ENCODE measurements at places on chromosomes 2 and 18.

DNA sequence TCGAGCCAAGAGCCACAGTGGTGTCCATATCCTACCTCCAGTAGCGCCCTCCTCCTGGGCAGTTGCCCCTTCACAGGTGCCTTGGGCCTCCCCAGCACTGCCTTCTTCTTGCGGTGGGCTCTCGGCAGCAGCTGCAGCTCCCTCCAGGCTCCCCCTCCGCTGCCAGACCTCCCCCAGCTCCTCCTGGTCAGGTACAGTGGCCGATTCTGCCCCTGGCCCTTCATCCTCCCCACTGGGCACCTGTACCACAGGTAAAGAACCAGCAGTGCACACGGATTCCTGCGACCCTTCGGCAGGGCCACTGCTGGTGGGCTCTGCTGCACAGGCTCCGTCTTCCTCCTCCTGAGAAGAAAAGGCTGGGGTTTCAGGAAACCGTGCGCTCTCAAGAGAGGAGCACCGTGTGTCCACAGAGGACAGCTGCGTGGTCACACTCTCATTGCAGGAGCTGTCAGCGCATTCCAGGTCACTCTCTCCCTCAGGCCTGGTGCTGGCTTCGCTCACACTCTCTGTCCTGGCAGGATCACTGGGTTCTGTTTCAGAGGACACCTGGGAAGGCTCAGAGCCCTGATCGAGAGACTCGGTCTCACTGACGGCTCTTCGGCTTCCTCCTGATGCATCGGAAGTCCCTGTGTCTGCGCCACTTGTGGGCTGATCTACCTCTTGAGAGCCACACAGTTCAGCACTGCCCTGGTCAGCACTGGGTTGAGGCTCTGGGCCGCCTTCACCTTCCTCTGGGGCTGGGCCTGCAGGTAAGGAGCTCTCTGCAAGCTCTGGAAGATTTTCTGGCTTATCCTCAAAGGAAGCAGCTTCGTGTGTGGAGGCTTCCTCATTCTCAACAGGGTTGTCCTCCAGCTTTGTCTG lies 147.4 kb upstream of the STK17B start:
- DNase-seq, result no peak

DNA sequence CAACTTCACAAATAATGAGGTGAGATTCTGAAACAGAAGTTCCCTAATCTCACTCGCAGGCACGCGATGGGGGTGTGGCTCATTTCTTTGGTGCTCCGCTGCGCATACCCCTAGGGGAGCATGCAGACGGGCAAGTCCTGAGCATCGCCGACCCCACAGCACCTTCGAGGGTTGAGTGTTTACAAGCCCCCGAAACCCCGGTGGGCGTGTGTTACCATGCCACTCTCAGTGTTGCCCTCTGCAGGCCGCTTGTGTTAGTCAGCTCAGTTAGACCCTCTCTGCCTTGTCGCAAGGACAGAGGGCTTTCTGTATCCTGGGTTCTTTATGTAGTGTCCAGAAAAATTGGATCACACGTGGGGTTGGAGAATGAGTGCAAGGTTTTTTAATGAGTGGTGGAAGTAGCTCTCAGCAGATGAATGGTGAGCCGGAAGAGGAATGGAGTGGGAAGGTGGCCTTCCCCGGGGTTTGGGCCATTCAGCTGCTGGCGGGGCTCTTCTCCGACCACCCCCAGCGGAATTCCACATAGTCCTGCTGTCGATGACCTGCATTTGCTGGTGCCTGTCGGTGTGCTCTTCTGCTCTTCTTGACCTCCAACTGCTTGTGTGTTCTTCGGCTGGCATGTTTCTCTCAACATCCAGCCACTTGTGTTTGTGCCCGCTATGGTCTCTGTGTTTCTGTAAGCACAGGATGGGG lies 191.3 kb downstream of the RPRM start:
- DNase-seq, result no peak

DNA sequence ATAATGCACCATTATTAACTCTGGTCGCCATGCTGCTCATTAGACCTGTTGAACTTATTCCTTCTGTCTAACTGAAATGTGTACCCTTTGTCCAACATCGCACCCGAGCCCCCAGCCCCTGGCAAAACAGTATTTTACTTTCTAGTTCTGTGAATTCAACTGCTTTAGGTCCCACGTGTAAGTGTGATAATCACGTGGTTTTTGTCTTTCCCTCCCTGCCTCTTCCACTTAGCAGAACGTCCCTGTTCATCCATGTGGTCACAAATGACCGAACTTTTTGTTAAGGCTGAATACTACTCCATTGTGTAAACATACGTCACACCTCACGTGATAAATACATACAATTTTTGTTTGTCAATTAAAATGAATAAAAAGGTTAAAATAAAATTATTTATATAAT lies 826.9 kb downstream of the DCDC2C start:
- DNase-seq, result no peak

- DNase-seq, result no peak
These were observed 17.6 kb upstream of the NEDD4L start for GRCh38 chr18:58026395-58026794.

DNA sequence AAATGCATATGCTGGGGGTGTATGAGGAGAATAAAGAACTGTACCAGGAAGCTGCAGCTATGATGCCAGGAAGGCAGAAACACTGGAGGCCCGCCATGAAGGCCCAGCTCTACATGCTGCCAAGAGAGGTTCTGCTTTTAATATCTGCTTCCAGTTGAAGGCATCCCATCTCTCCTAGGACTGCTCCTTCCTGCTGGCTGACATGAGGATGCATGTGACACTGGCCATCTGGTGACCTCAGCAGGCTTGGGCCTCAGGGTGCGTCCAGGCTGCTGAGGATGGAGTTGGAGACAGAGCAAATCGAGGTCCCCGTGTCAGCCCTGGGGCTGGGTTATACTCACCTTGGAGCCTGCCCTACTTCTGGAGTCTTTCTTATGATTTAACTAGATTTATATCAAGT lies 49.0 kb downstream of the PSMG2 start:
- no peak for DNase-seq

DNA sequence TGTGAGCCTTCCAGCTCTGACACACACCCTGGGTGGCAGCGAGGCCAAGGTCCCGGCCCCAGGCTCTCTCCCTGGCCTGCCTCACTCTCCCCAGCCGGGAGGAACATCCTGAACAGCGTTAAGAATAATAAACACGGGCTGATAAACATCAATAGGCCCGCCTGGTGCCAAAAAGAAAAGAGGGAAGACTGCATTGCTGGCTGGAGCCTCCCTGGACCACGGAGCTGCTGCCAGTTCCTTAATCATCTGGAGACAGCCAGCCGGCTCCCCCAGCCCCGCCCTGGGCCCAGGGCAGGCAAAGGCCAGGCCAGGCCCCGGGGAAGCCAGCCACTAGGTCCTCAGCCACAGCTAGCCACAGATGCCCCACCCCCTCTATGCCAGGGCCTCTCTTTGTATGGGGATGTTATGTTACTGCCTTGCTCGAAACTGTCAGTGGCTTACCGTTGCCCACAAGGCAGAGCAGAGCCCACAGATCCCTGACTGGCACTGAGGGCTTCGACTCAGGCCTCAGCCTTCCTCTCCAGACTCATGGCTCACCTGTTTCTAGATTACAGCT lies 293.7 kb downstream of the DYSF start:
- DNase-seq, result peak; percentile 51

DNA sequence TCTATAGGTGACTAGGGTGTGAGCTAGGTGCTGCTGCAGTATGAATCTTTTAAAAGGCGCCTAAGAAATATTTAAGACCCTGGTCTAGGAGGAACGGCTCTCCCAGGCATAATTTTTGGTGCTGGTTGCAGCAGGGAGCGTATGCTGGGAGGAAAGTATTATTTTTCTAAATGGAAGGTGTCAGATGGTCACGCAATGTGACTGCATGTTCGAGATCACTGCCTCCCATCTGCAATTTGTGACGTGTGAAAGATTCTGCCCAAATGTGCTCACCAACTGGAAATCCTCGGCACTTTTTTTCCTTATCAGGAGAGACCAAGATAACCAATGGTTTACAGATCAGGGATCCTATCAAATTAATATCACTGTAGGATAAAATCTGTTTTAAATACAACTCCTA lies 95.6 kb upstream of the KLHL14 start:
- no peak for DNase-seq

GRCh38 chr2:241228860-241229516 lies 40.5 kb downstream of the ANO7 start:
- DNase-seq, result no peak

- peak; percentile 40 for DNase-seq
These were observed 322.7 kb downstream of the NOL4 start for GRCh38 chr18:33901894-33902512.

GRCh38 chr2:101036562-101036961 lies 34.5 kb downstream of the RPL31 start:
- DNase-seq, result no peak

DNA sequence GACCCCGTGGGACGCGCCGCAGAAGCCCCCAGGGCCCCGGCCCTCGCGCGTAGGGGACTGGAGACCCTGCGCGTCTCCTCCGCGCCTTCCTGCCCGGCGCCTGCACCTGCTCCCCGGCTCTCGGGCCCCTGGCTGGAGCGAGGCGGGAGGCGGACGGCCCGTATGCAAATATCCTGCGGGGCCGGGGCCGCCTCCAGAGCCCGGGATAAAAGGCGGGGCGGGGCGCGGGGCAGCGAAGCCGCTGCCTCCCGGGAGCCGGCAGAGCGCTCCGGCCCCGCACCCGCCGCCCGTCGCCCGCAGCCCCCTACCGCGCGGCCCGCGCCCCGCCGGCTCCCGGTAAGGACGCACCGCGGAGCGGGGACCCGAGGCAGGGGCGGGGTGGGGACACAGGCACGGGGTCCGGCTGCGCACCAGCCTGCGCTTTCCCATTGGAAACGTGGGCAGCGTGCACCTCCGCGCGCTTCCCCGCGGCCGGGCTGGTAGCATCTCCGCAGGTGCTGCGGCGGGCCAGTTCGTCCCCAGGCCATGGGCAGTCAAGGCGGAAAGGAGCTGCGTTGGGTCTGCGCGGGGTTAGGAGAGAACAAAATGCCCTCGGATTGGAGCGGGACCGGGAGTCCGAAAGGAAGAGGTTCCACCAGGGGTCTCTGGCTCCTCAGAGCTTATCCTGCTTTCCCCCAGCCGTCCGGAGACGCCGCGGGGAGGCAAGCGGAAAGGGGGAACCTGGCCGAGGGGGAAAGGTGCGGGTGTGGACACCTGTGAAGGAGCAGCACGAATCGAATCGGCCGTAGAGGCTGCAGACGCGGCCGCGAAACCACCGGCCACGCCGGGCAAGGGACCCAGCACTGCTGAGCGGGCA lies at the start of gene ATP6V1C2:
TSS of gene ATP6V1C2 (plus strand) at position 235 of the 856 bp plus-strand sequence. CDS start 1,220 bp downstream, outside the sequence.
- peak; percentile 41 for DNase-seq

- DNase-seq, result no peak
These were observed 17.8 kb downstream of the RASGRP3 start for GRCh38 chr2:33494155-33494779.

DNA sequence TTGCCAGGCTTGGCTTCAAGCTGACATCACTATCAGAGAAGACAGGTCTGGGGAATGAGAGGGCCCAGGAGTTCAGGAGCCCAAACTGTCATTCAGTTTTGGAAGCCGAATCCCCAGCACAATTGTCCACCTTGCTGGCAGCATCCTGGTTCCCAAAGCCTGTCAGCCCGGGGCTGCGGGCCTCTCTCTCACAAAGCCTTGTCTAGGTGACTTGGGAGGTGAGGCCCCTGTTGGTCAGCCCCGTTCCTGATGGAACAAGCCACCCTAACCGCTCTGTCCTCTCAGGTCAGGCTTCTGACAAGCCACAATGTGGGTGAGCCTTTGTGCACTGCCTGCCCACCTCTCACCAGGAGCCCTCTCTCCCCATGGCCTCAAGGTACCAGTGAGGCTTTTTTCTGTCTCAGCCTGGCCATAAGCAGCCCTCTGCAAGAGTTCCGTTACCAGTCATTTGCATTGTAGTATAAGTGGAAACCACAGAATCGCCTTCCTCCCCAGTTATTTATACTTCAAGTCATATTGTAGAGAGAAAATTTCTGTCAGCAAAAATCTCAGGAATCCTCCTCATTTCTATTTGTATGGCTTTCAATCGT lies 100.6 kb downstream of the MSH2 start:
- no peak for DNase-seq

DNA sequence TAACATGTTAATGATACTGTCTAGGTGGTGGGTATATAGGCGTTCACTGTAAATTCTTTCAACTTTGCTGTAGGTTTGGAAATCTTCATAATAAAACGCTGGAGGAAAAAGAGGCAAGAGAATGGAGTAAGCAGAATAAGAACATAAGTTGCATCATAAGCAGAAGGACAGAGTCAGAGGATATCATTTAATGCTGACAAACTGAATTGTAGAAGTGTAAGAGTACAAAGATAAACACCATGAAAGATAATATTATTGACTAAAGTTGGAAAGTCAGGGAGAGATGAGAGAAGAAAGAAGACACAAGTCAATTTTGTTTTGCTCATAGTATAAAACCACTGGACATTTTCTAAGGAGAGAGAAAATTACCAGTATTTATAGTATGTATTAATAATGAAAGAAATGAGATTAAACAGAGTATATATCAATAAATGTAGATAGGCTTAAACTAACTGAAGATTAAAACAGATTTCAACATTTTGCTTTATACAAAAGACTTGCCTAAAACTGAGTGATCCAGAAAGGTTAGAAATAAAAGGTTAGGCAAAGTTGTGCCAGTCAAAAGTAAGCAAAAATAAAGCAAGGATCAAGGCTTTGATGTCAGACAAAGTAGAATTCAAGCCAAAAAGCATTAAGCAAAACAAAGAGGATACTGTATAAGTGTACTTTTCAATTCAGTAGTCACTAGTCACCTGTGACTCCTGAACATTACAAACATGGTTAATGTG lies 42.4 kb upstream of the VIT start:
- DNase-seq, result no peak

GRCh38 chr18:24658302-24658701 lies 197.9 kb downstream of the HRH4 start:
- no peak for DNase-seq

DNA sequence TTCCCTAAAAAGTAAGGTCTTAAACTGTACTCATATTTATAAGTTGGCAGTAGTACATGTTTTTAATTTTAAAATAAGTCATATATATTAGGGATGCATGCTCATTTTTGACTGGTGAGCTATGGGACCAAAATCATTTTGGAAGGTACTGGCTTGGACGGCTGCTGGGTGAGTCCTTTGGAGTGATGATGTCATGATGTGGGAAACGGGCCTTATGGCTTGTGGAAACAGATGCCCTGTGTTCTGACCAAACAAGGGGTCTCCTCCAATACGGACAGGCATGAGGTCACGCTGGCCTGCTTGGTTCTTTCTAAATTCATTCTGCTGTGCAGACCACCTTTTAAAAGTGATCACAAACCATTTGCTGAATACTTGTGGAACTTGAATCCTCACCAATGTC lies 109.2 kb upstream of the MGAT5 start:
- no peak for DNase-seq

GRCh38 chr18:74856434-74856833 lies 258.8 kb downstream of the ZNF407 start:
- DNase-seq, result no peak

GRCh38 chr18:40274618-40275196 lies 1680.3 kb upstream of the PIK3C3 start:
- no peak for DNase-seq

GRCh38 chr2:239337877-239338484 lies 62.8 kb downstream of the HDAC4 start:
- DNase-seq, result peak; percentile 75

- no peak for DNase-seq
These were observed 109.7 kb upstream of the CNTNAP5 start for GRCh38 chr2:123915380-123915779.

Data from NCI-H510A treated with DMSO at 0.1 percent for 48 hours (cell line).